ENCODE measurements at places on chromosomes 13 and 19. TPM values are rescaled to one million over a fixed set of nuclear protein-coding genes. Genes with fewer than 3 reads are reported as not detected.

GRCh38 chr13:110293649-110294048 is 13.3 kb downstream of the COL4A1 start:
- H3K36me3 ChIP-seq: no peaks in the 10 kb centered on the region
- H3K27ac ChIP-seq: no peak overlapping the region
- H3K4me1 ChIP-seq: no peaks in the 10 kb centered on the region
- no peak overlapping the region for H3K4me3 ChIP-seq

GRCh38 chr19:22605275-22606211 is 28.6 kb upstream of the ZNF492 start:
- no peaks in the 10 kb centered on the region for H3K4me1 ChIP-seq
- H3K4me3 ChIP-seq: no peak overlapping the region
- no peak overlapping the region for H3K27ac ChIP-seq
- no peaks in the 10 kb centered on the region for H3K36me3 ChIP-seq
- H3K27me3 ChIP-seq: peaks cover 18% of the 10 kb centered on the region
- no peak for DNase-seq

DNA sequence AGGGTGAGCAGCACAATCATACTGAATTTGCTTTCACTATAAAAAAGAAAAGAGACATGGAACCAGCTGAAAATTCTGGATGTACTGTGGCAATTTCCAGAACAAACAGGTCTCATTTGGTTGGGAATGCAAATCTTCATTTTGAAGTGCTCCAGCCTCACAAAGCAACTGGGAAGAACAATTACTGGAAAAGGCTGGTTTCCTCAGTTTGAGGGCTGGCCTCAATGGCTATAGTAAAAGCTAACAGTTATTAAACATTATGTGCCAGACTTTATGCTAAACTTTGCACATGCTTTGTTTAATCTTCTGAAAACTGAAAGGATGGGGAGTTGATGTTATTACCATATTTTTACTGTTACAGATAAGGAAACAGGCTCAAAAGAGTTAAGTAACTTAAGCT is 3.0 kb downstream of the OBI1 start:
- H3K4me3 ChIP-seq: no peak overlapping the region
- H3K4me1 ChIP-seq: peaks cover 9% of the 10 kb centered on the region
- H3K36me3 ChIP-seq: peaks cover 5% of the 10 kb centered on the region
- H3K27me3 ChIP-seq: no peaks in the 10 kb centered on the region

- peaks cover 9% of the 10 kb centered on the region for H3K27me3 ChIP-seq
- DNase-seq: no peak
- H3K4me3 ChIP-seq: no peak overlapping the region
- H3K36me3 ChIP-seq: no peaks in the 10 kb centered on the region
- no peak overlapping the region for H3K27ac ChIP-seq
Measured at GRCh38 chr19:28498404-28498976, 714.5 kb downstream of the UQCRFS1 start.

DNA sequence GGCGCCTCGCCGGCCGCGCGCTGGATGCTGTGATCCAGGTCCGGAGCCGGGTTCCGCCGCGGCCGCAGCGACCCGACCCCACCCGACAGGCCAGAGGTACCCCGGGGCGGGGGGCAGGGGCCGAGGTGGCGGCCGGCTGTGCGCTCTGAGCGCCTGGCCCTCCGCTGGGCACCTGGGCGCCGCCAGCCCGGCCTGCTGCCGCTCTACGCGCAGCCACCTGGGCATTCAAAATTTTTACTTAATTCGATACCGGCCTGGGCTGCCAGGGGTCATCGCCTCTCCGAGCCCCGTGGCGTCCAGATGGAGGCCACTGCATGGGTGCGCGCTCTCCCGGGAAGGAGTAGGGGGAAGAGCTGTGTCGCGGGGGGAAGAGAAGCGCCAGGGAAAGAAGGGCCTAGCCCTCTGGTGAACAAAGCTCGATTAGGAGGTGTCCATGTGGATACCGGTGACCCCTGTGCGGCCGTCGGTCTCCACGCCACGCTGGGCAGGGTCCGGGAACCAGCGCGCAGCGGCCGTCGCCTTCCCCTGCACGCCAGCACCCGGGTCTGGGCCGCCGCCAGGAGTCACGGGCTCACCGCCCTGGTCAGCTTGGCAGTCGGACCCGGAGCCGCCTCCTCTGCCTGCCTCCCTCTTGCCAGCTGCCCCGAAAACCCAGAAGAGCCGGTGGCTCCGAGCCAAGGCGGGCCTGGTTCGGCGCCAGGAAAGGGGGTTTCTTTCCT is 666 bp downstream of the BIVM start:
- H3K27me3 ChIP-seq: no peaks in the 10 kb centered on the region
- H3K4me3 ChIP-seq: peak overlapping the region; percentile 87
- DNase-seq: no peak
- H3K4me1 ChIP-seq: peaks cover 15% of the 10 kb centered on the region

GRCh38 chr13:23988546-23989122 is 91.3 kb upstream of the C1QTNF9B start:
- H3K27me3 ChIP-seq: peaks cover 32% of the 10 kb centered on the region
- H3K36me3 ChIP-seq: no peaks in the 10 kb centered on the region
- no peak overlapping the region for H3K4me3 ChIP-seq
- DNase-seq: no peak
- H3K27ac ChIP-seq: no peak overlapping the region

GRCh38 chr13:43266936-43267615 is 243.7 kb downstream of the DNAJC15 start:
- H3K4me3 ChIP-seq: no peak overlapping the region
- DNase-seq: no peak
- H3K27ac ChIP-seq: no peak overlapping the region
- no peaks in the 10 kb centered on the region for H3K27me3 ChIP-seq

- H3K4me1 ChIP-seq: no peaks in the 10 kb centered on the region
- no peak for DNase-seq
- peaks cover 58% of the 10 kb centered on the region for H3K27me3 ChIP-seq
- no peaks in the 10 kb centered on the region for H3K36me3 ChIP-seq
Measured at GRCh38 chr13:26011208-26011573, 40.6 kb downstream of the SHISA2 start.

GRCh38 chr19:23949611-23950010 is 34.9 kb downstream of the ZNF726 start:
- no peak for DNase-seq
- no peaks in the 10 kb centered on the region for H3K4me1 ChIP-seq
- H3K36me3 ChIP-seq: no peaks in the 10 kb centered on the region
- no peaks in the 10 kb centered on the region for H3K27me3 ChIP-seq
- H3K4me3 ChIP-seq: no peak overlapping the region
- H3K27ac ChIP-seq: no peak overlapping the region

DNA sequence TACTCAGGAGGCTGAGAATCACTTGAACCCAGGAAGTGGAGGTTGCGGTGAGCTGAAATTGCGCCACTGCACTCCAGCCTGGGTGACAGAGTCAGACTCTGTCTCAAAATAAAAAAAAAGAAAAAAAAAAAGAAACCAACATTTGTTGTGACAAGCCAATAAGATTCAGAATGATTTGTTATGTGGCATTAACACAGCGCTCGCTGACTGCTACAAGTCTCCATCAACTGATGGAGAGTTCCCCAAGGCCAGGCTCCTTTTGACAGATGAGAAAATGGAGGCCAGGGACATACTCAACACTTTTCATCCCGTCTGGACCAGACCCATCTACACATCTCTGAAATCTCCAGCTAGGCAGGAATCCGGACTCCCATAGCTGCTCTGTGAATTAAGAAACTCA is 48.7 kb upstream of the PTPRS start:
- no peaks in the 10 kb centered on the region for H3K4me1 ChIP-seq
- peaks cover 16% of the 10 kb centered on the region for H3K27me3 ChIP-seq
- H3K27ac ChIP-seq: no peak overlapping the region

- H3K36me3 ChIP-seq: no peaks in the 10 kb centered on the region
- H3K4me1 ChIP-seq: no peaks in the 10 kb centered on the region
- no peak overlapping the region for H3K27ac ChIP-seq
- no peak for DNase-seq
Measured at GRCh38 chr19:20444202-20444885, 121.2 kb downstream of the ZNF737 start.

DNA sequence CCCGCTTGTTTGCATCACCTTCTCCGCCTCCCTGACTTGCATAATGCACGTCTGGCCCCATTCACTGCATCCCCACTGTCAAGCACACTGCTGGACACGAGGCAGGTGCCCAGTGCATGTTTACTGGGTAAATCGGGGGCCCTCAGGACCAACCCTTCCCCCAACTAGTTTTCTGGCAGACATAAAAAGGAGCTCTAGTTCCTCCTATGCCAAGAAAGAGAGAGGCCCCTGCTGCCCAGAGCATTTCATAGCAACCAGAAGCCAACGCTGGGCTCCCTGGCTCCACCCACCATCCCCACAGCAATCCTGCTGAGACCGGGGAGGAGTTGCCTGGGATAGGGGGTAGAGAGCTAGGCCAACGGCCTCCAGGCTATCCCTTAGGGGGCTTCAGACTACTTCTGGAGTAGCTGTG is 23.2 kb downstream of the ANKRD27 start:
- no peak for DNase-seq
- H3K27ac ChIP-seq: no peak overlapping the region
- no peaks in the 10 kb centered on the region for H3K4me1 ChIP-seq
- 0 out of 2 replicates have a peak, but pooled peaks cover 6% of the 10 kb centered on the region for H3K36me3 ChIP-seq

- DNase-seq: peak; percentile 93
- H3K27ac ChIP-seq: peak overlapping the region; percentile 47
- H3K4me1 ChIP-seq: peaks cover 14% of the 10 kb centered on the region
- peaks cover 13% of the 10 kb centered on the region for H3K36me3 ChIP-seq
Measured at GRCh38 chr19:35269438-35270117, 816 bp downstream of the USF2 start.

DNA sequence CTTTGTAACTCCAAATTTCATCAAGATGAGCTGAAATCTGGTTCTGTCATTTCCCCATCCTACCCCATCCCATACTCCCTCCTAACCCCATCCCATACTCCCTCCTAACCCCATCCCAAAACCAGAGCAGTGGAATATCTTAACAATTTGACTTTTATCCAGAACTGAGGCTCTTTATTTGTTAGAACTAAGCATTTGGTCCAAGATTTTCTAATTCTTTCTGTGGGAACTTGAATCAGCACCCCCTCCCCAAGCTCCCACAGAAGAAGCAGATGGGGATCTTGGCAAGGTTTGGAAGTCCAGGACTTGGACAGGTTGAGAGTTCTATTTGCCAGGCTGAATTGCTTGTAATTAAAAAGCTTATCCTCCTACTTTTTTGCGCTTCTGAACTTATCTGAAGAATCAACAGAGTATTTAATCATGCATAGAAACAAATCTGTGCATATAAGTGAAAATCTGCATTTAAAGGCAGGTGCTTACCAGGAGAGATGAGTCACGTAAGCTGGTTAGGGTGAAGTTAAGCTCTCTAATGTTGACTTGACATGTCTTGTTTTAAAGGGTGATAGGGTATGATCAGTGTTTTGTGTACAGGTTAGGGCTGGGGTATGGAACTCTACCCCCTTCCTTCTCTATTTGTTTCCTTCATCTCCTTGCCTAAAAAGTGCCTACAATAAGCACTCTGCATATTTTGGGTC is 111.1 kb downstream of the COG6 start:
- H3K27me3 ChIP-seq: no peaks in the 10 kb centered on the region
- no peaks in the 10 kb centered on the region for H3K4me1 ChIP-seq
- no peaks in the 10 kb centered on the region for H3K36me3 ChIP-seq
- no peak for DNase-seq
- no peak overlapping the region for H3K4me3 ChIP-seq
- H3K27ac ChIP-seq: no peak overlapping the region

DNA sequence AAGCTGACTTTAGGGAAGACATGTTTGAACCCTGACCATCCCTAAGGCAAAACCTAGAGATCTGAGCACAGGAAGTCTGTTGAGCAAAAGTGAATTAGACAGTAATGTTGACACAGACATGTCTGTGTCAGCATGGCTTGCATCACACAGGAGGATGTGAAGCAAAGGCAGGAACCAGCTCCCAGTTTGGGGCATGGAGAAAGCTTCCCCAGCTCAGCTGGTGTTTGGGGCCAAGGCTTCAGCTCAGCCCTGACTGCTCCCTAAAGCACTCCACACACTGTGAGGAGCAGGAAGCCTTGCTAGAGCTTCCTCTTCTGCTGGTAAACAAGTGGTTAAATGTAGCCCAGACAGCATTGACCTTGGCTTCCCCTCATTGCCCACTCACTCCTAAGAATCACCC is 153.8 kb upstream of the UBL3 start:
- H3K27ac ChIP-seq: no peak overlapping the region
- no peak overlapping the region for H3K4me3 ChIP-seq
- no peak for DNase-seq
- H3K36me3 ChIP-seq: no peaks in the 10 kb centered on the region

DNA sequence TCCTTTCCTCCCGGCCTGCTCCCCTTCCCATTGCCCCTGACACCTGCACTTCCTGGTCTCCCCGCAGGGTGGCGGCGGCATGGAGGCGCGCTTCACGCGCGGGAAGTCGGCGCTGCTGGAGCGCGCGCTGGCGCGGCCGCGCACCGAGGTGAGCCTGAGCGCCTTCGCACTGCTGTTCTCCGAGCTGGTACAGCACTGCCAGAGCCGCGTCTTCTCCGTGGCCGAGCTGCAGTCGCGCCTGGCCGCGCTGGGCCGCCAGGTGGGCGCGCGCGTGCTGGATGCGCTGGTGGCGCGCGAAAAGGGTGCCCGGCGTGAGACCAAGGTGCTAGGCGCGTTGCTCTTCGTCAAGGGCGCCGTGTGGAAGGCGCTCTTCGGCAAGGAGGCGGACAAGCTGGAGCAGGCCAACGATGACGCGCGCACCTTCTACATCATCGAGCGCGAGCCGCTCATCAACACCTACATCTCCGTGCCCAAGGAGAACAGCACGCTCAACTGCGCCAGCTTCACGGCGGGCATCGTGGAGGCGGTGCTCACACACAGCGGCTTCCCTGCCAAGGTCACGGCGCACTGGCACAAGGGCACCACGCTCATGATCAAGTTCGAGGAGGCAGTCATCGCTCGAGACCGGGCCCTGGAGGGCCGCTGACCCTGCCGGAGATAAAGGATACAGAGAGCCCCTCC is 1.7 kb downstream of the TRAPPC5 start:
- no peak for DNase-seq
- H3K27me3 ChIP-seq: peaks cover 9% of the 10 kb centered on the region
- 0 out of 2 replicates have a peak, but pooled peaks cover 6% of the 10 kb centered on the region for H3K36me3 ChIP-seq
- no peak overlapping the region for H3K27ac ChIP-seq
- H3K4me3 ChIP-seq: peak overlapping the region; percentile 91

ZNF260 gene
- total RNA-seq: 10.6 TPM

SHC2 gene
- 0.70 TPM for total RNA-seq

ZIC5 gene
- 0.61 TPM for total RNA-seq

TNFSF9 gene
- 11.2 TPM for total RNA-seq

MIPEP gene
- 18.6 TPM for total RNA-seq
